ENCODE measurements at places on chromosomes 12 and 14. TPM values are rescaled to one million over a fixed set of nuclear protein-coding genes. Genes with fewer than 3 reads are reported as not detected.

Gene TAS2R42
- not detected for total RNA-seq

DNA sequence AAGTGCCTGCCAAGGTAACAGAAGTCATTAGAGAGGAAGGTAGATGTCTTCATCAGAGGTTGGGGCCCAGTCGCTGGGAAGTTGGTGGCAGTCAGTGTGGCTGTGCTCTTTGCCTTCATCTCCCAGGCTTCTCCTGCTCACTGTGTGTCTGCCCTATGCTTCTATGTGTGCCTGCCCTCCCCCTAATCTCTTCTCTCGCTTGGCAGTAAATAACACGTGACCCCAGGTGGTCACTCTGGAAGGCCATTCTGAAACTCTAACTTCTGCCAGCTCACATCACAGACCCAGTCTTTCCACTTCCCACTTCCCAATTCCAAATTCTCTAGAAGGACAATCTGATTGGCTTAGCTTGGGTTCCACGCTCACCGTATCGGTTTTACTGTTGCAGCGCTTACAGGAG is 9.3 kb downstream of the ZNF664 start:
- DNase-seq: no peak

GRCh38 chr12:30806989-30807694 is 52.4 kb upstream of the CAPRIN2 start:
- DNase-seq: peak; percentile 45

Gene RNASE7
- not detected for total RNA-seq

Gene TBX3
- total RNA-seq: not detected

- no peak for DNase-seq
Observed at GRCh38 chr12:117294189-117294603, 67.2 kb downstream of the NOS1 start.

GRCh38 chr14:64728106-64728505 is 23.9 kb downstream of the PLEKHG3 start:
- DNase-seq: no peak

- no peak for DNase-seq
Observed at GRCh38 chr12:41604830-41605229, 416.7 kb downstream of the PDZRN4 start.

- DNase-seq: no peak
Observed at GRCh38 chr14:36339816-36340215, 19.4 kb upstream of the MBIP start.

DNA sequence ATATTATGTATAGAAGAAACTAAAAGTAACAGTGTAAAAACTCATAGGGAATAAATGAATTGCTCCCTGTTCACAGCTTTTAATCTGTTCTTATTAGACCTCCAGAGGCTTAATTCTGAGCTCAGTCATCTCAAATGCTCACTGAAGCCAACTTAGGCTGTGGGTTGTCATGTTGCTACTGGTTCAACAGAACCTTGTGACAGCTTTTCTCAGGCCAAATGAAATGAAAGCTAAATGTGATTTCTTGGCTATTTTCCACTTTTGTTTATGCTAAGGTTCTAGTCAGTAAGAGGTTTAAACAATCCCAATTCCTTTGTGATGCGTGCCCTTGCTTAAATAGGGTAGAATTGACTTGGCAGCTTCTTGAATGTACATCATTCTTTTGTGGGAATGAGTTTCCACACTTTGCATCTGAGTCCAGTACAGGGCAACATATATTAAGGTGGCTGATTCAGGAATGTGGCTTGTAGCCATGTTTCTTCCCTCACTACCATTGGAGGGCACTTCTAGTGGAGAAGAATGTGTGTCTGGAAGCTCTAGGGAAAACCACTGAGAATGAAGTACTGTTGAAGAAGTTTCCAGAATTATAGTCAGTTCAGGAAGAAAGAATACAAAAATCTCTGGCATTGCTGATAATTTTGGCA is 156.4 kb downstream of the NEDD1 start:
- no peak for DNase-seq

GRCh38 chr14:71491931-71492330 is 440.3 kb upstream of the RGS6 start:
- DNase-seq: no peak

GRCh38 chr12:9943240-9943639 is 11.1 kb upstream of the CLEC2A start:
- DNase-seq: peak; percentile 1

- no peak for DNase-seq
Observed at GRCh38 chr12:19387161-19387560, 52.1 kb upstream of the AEBP2 start.

DNA sequence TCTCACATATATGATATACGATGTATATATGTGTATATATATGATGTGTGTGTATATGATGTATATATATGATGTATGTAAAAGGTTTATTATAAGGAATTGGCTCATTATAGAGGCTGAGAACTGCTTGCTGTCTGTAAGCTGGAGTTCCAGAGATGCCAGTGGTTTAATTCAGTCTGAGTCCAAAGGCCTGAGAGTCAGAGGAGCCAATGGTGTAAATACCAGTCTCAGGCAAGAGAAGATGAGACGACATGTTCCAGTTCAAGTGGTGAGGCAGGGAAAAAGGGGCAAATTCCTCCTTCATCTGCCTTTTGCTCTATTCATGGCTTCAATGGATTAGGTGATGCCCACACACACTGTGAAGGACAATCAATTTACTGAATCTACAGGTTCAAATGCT is 17.1 kb upstream of the STYK1 start:
- no peak for DNase-seq

GRCh38 chr14:35861204-35861868 is 35.2 kb downstream of the BRMS1L start:
- DNase-seq: no peak

Data from CD8-positive, alpha-beta memory T cell (primary cell).